IMR-90 (cell line): ENCODE measurements at places on chromosomes 3 and 15. TPM values are rescaled to one million over a fixed set of nuclear protein-coding genes. Genes with fewer than 3 reads are reported as not detected.

GRCh38 chr3:68483041-68483440 is 449.3 kb downstream of the TAFA4 start:
- no peak overlapping the region for H3K27ac ChIP-seq
- no peak for DNase-seq
- H3K4me1 ChIP-seq = no peaks in the 10 kb centered on the region
- no peaks in the 10 kb centered on the region for H3K27me3 ChIP-seq

GRCh38 chr15:41988896-41989572 is 16.7 kb upstream of the EHD4 start:
- no peak overlapping the region for H3K4me3 ChIP-seq
- no peak for DNase-seq
- no peaks in the 10 kb centered on the region for H3K4me1 ChIP-seq

DNA sequence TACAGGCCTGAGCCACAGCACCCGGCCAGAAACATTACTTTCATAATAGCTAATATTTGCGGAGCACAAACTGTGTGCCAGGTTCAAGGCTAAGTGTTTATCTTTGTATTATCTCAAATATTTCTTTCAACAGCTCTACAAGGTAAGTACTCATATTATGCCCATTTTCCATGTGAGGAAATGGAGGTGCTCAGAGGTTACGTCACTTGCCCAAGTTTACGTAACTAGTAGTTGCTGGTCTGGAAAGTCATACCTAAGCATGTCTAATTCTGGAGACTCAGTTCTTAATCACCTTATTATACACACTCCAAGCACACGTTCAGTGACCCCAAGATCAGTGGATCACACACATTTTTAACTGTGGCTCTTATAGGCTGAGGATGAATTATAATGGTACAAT is 177.5 kb downstream of the OXSM start:
- no peaks in the 10 kb centered on the region for H3K4me1 ChIP-seq
- H3K4me3 ChIP-seq = no peak overlapping the region
- H3K36me3 ChIP-seq = no peaks in the 10 kb centered on the region
- no peak overlapping the region for H3K27ac ChIP-seq
- H3K27me3 ChIP-seq = no peaks in the 10 kb centered on the region
- DNase-seq = no peak

PCSK6 gene
- total RNA-seq = not detected in 2 replicates

ZNF197 gene
- total RNA-seq = 14.9 and 18.9 TPM in 2 replicates

GRCh38 chr3:132569580-132569979 is 27.5 kb upstream of the ACKR4 start:
- H3K27ac ChIP-seq = no peak overlapping the region
- H3K4me1 ChIP-seq = no peaks in the 10 kb centered on the region; the same call in 1 of the 2 replicates
- no peak for DNase-seq
- no peak overlapping the region for H3K4me3 ChIP-seq

- no peak overlapping the region for H3K27ac ChIP-seq
- H3K36me3 ChIP-seq = no peaks in the 10 kb centered on the region
- no peaks in the 10 kb centered on the region for H3K27me3 ChIP-seq
- no peak for DNase-seq
- H3K4me3 ChIP-seq = no peak overlapping the region
Measured at GRCh38 chr15:67290319-67290718, 35.7 kb downstream of the IQCH start.

DNA sequence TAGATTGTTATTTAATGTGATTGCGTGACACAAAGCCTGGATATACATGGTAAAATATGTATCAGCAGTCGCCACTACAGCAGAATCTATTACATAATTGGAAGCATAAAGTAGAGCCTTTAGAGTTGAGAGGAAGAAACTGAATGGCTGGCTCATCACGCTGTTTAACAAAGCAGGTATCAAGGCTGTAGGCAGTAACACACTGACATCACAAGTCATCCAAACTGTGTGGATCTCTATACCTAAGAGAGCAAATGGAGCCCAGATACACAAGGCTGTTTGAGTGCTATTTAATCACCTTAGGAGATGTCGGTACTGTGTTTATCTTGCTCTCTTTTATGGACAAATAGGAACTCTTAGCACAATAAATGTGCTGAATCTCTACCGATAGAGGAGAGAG is 864.4 kb downstream of the VGLL3 start:
- DNase-seq = no peak
- H3K4me3 ChIP-seq = no peak overlapping the region
- H3K36me3 ChIP-seq = no peaks in the 10 kb centered on the region
- no peak overlapping the region for H3K27ac ChIP-seq

- no peaks in the 10 kb centered on the region for H3K4me1 ChIP-seq
- DNase-seq = no peak
- H3K27me3 ChIP-seq = no peaks in the 10 kb centered on the region
- no peaks in the 10 kb centered on the region for H3K36me3 ChIP-seq
Measured at GRCh38 chr15:83588441-83588840, 65.5 kb upstream of the ADAMTSL3 start.

GRCh38 chr3:43349716-43350115 is 63.4 kb downstream of the SNRK start:
- DNase-seq = peak; percentile 54
- peaks cover 2% of the 10 kb centered on the region for H3K4me1 ChIP-seq
- H3K27ac ChIP-seq = no peak overlapping the region
- no peaks in the 10 kb centered on the region for H3K27me3 ChIP-seq
- peaks cover 29% of the 10 kb centered on the region for H3K36me3 ChIP-seq

GRCh38 chr15:61051569-61052031 is 177.5 kb downstream of the RORA start:
- H3K27ac ChIP-seq = no peak overlapping the region
- H3K4me3 ChIP-seq = no peak overlapping the region
- peak; percentile 78 for DNase-seq
- peaks cover 3% of the 10 kb centered on the region; the same call in 1 of the 2 replicates for H3K27me3 ChIP-seq
- peaks cover 15% of the 10 kb centered on the region for H3K4me1 ChIP-seq
- no peaks in the 10 kb centered on the region for H3K36me3 ChIP-seq

DNA sequence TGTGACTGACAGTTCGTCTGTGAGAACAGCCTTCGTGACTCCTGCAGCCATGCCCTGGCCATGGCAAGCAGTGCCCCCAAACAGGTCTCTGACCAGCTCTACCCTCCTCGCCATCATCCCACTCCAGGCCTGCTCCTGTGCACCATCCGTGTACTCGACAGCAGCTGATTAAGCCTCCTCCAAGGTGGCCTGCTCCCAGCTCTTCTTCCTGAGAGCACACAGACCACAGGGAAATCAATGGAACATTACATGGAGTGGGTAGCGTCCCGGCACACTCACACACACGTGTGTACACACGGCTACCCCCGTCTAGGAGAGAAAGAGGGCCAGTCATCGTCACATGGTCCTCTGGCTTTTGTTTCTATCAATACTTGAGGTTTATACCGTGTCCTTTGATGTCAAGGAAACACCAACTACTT is 21.1 kb downstream of the ANXA2 start:
- no peak for DNase-seq
- H3K27ac ChIP-seq = peak overlapping the region; percentile 31; the same call in 1 of the 2 replicates
- H3K4me1 ChIP-seq = peaks cover 45% of the 10 kb centered on the region
- H3K36me3 ChIP-seq = peaks cover 42% of the 10 kb centered on the region

DNA sequence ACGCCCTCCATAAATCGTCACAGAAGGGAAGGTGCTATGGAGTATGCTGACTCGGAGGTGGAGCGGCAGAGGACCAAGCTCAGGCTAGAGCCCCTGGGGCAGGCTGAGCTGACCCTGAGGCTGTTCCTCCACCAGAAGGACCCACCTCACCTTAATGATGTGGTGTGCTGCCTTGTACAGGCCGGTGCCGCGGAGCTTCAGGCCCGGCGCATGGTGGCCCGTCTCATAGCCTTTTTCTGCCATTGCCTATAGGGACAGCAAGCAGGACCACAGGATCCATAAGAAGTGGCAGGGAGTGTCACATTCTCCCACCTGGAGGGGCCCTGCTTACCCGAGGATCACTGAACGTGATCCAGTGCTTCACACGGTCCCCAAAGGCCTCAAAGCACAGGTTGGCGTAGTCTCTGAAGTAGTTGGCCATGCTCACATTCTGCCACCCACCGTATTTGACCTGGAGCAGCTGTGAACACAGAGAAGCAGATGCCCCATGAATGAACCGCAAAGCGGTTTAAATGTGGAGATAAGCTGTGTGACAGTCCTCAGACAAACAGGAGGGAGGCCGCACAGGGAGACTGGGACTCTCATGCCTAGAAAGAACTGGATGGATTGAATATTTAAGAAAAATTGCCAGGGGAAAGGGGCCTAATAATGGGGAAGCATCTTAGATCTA is 4.8 kb downstream of the LCTL start:
- peaks cover 7% of the 10 kb centered on the region for H3K4me1 ChIP-seq
- H3K36me3 ChIP-seq = no peaks in the 10 kb centered on the region
- H3K27ac ChIP-seq = no peak overlapping the region
- H3K4me3 ChIP-seq = no peak overlapping the region
- no peaks in the 10 kb centered on the region for H3K27me3 ChIP-seq

- no peak for DNase-seq
- H3K36me3 ChIP-seq = no peaks in the 10 kb centered on the region
- no peak overlapping the region for H3K27ac ChIP-seq
- no peaks in the 10 kb centered on the region for H3K4me1 ChIP-seq
- H3K27me3 ChIP-seq = no peaks in the 10 kb centered on the region
- H3K4me3 ChIP-seq = no peak overlapping the region
Measured at GRCh38 chr3:149713730-149714654, 38.3 kb downstream of the COMMD2 start.

PLA2G4B gene
- total RNA-seq = under 0.01 and 0.18 TPM in 2 replicates

GRCh38 chr3:193702967-193703366 is 110.0 kb downstream of the OPA1 start:
- H3K4me1 ChIP-seq = no peaks in the 10 kb centered on the region
- no peak overlapping the region for H3K4me3 ChIP-seq
- H3K27me3 ChIP-seq = no peaks in the 10 kb centered on the region
- H3K27ac ChIP-seq = no peak overlapping the region

DNA sequence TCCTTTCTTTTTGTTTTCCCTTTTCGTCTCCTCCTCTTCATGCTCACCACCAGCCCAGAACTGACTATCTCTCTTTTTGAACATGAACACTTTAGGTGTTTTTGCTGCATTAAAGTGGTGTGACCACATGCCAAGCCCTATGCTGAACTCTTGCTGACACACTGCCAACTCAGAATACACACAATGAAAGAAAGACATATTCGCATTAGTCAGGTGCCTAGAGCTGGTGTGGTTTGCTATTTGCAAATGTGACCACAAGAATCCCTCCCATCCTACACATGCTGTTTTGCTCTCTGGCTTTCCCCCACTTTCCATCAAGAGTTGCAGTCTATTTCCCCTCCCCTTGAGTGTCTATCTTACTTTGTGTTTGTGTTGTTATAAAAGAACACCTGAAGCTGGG is 967.8 kb upstream of the CFAP20DC start:
- no peak for DNase-seq
- H3K27ac ChIP-seq = no peak overlapping the region
- no peaks in the 10 kb centered on the region for H3K36me3 ChIP-seq
- no peaks in the 10 kb centered on the region for H3K27me3 ChIP-seq
- no peaks in the 10 kb centered on the region for H3K4me1 ChIP-seq

SCAMP5 gene
- total RNA-seq = 0.36 and 0.56 TPM in 2 replicates

GRCh38 chr3:22364851-22365250 is 613.8 kb upstream of the ZNF385D start:
- H3K4me3 ChIP-seq = no peak overlapping the region
- H3K4me1 ChIP-seq = no peaks in the 10 kb centered on the region
- no peak overlapping the region for H3K27ac ChIP-seq
- no peak for DNase-seq
- no peaks in the 10 kb centered on the region for H3K27me3 ChIP-seq

DNA sequence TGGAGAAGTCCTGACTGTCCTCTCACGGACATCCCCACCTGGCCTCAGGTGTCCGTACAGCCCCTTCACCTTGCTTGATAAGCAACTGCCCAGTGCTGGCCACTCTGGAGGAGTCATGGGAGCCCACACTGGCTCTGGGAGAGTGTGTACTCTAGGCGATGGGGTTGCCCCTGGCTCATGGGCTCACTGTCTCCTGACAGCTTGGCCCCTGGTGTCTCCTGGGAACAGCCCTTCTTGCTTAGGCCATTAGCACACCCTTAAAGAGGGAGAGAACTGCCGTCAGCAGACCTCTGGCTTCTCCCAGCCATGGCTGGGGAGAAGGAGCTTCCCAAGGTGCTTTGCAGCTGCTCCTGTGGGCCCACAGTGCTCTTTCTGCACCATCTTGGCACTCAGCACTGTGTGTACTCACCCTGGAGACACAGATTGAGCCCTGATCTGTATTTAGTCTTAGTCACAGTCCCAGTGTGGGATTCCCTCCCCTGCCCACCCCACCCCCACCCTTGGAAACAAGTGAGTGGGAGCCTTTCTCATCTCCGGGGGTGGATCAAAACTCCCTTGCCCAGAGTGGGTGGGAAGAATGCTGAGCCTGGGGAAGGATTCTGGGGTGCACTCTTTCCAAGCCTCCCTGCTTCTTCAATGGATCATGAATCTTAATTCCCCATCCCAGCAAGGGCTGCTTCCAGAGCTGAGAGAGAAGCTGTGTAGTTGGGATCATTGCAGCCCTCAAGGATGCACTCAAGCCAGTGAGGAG is 83.5 kb upstream of the ADPGK start:
- no peaks in the 10 kb centered on the region for H3K36me3 ChIP-seq
- DNase-seq = no peak
- H3K27ac ChIP-seq = no peak overlapping the region
- H3K4me1 ChIP-seq = no peaks in the 10 kb centered on the region
- peaks cover 44% of the 10 kb centered on the region for H3K27me3 ChIP-seq

DNA sequence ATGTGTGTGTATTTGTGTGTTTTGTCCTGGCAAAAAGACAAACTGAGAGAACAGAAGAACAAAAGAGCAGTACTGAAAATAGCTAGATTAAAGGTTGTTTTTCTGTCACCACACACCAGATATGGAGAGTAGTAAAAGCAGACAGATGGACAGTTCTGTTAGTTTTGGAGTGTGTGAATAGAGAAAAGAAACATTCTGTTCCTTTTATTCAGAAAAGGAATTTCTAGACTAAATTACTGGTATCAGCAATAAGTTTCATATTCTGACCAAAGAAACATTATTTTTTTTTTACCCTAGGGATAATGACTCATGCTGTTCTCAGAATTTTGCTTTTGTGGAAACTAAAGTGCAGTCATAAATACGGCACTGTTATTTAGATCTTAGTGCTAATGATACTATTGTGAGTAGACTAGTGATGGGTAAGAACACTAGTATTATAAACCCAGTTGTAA is 32.9 kb downstream of the PIK3CA start:
- peak; percentile 63 for DNase-seq
- no peak overlapping the region for H3K4me3 ChIP-seq
- no peaks in the 10 kb centered on the region for H3K27me3 ChIP-seq
- H3K4me1 ChIP-seq = peaks cover 8% of the 10 kb centered on the region
- no peaks in the 10 kb centered on the region for H3K36me3 ChIP-seq

- no peaks in the 10 kb centered on the region for H3K36me3 ChIP-seq
- no peak overlapping the region for H3K27ac ChIP-seq
- no peaks in the 10 kb centered on the region for H3K4me1 ChIP-seq
- no peaks in the 10 kb centered on the region for H3K27me3 ChIP-seq
- no peak overlapping the region for H3K4me3 ChIP-seq
Measured at GRCh38 chr3:88912294-88912877, 195.0 kb upstream of the EPHA3 start.

DNA sequence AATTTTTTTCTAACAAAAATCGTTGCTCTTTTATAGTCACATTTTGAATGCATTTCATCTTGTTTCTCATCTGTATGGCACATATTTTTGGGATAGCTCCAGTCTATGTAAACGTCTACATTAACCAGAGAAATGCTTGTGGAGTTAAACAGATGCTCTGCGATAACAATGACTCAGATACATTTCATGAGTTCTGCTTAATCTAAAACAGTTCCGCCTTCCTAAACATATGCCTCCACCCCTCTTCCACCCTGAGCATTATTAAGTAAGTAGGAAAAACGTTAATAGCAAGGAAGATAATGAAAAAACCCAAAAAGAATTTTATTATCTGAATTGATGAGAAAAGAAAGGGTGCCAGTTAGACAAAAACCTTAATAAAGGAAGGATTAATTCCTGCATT is 396.1 kb downstream of the TUSC7 start:
- no peak overlapping the region for H3K4me3 ChIP-seq
- no peaks in the 10 kb centered on the region for H3K27me3 ChIP-seq
- no peak overlapping the region; the same call in 1 of the 2 replicates for H3K27ac ChIP-seq
- DNase-seq = peak; percentile 90
- H3K36me3 ChIP-seq = no peaks in the 10 kb centered on the region
- peaks cover 2% of the 10 kb centered on the region for H3K4me1 ChIP-seq
